Esophagus squamous epithelium (tissue), 5 donors: ENCODE measurements at places on chromosomes 6 and 20.

GRCh38 chr20:22502731-22503191, 81.6 kb downstream of the FOXA2 start:
- no peak for DNase-seq

- no peak for DNase-seq
Measured at GRCh38 chr6:16302721-16303552, 64.5 kb downstream of the GMPR start.

DNA sequence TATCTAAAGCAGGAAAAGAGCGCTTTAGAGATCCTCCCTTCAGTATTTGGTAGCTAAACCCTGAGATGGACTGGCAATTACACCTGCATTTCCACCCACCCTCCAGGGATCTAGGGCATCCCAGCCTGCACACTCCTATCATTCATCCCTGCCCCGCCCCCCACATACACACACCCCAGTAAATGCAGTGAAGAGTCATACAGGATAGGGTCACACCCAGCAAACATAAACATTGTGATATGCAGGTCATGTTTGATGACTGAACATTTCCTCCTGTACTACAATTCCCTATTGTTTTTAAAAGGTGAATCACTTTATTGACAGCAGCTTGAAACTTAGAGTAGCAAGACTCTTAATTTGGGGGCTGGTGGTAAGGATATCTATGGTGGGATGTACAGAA, 112.9 kb downstream of the FOXO3 start:
- DNase-seq: no peak

DNA sequence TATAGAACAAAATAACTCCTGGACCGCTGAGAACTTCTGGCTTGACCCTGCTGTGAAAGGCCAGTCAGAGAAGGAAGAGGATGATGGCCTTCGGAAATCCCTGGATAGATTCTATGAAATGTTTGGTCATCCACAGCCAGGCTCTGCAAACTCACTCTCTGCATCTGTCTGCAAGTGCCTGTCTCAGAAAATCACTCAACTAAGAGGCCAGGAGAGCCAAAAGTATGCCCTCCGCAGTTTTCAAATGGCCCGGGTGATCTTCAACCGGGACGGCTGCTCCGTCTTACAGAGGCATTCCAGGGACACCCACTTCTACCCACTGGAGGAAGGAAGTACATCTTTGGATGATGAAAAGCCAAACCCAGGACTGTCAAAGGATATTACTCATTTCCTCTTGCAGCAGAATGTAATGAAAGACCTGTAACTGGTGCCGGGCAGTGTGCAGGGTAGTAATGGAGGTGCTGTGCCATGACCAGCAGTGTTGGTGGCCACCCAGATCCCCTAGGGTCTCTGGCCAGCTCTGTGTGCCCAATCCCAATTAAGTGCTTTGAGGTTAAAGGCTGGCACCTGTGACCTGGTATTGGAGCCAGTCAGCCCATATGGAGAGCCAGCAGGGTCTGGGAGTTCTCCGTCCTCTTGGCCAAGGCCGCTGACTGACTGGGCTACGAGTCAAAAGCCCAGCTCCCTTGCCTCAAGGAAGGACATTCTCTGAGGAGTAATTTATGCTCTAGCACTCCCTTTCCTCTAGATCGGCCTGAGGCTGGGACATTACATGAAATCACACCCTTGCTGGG, 87.1 kb downstream of the TRMT6 start:
- no peak for DNase-seq

DNA sequence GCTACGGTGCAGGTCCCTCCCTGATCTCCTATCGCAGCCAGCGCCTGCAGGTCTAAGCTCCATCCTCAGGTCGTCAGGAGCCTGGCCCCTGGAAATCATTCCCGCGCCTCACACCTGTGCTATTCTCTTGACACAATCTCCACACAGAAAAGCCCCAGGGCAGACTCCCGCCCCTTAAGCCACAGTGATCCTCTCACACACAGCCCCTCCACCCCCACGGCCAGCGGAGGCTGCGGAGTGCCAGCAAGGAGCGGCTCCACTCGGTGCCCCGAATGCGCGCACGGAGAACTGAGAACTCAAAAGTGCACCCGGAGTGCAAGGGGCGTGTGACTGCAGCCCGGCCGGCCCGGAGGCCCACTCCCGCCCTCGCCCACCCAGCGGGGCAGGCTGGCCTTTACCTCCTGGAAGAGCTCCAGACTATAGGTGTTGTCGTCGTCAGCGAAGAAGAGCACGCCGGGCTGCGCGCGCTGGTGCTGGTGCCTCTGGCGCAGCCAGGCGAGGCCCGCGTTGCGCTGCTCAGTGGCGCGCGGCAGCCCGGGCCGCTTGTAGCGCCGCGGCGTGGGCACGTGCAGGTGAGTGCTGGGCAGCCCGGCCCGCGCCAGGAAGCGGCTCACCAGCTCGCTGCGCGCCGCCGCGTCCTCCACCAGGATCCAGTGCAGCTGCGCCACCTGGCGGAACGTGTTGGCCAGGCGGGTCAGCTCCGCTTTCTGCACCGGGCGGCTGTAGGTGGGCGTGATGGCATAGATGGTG, 1.2 kb downstream of the B3GAT2 start:
- DNase-seq: peak; percentile 21

DNA sequence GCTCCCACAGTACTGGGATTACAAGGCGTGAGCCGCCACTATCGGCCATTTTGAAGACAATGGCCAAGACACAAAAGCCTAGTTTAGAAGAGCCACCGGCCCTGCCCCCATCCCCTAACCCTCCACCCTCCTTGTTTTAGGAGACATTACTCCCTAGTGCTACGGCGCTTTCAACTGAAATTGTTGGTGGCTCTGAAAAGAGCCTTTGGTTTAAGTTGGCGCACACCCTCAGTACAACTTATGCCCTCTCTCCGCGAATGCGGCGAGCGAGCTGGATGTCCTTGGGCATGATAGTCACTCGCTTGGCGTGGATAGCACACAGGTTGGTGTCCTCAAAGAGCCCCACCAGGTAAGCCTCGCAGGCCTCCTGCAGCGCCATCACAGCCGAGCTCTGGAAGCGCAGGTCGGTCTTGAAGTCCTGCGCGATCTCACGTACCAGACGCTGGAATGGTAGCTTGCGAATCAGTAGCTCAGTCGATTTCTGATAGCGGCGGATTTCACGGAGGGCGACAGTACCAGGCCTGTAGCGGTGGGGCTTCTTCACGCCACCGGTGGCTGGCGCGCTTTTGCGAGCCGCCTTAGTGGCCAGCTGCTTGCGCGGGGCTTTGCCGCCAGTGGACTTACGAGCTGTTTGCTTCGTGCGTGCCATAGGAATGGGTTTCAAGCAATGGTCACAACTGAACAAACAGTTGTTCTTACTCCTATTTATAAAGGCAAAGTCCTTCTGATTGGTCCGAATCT, 114.9 kb upstream of the BTN3A2 start:
- DNase-seq: no peak

- no peak for DNase-seq
Measured at GRCh38 chr6:116070616-116071389, 10.1 kb upstream of the FRK start.

GRCh38 chr6:46764961-46765360, 18.2 kb downstream of the ANKRD66 start:
- DNase-seq: no peak

DNA sequence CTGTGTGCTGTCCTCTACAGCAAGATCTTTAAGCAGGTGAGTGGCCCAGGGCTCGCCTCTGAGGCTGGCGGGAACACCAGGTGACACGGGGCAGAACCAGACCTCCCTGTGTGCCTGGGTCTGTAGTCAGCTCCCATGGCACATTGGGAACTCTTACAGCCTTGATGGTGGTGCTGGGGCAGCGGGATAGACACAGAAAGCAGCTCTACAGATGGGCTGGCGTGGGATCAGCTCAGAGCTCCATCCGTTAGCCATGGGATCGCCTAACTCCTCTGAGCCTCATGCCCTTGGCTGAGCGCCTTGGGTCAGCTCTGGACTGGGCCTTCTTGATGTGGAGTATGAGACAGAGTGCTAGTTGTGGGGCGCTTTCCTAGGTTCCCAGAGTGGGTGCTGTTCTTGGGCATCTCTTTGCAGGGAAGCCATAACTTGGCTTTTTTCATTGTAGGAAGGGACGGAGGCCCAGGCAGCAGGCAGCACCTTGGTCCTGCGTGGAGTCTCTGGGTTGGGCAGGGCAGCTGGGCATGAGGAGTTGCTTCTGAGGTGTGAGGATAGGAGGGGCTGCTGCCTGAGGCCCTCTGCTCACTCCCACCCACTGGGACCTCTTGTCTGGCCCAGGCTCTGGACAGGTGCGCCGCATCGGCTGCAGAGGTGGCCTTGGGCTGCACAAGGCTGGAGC, 51.3 kb downstream of the EFCAB8 start:
- no peak for DNase-seq

GRCh38 chr6:30149858-30150550, 11.0 kb downstream of the TRIM10 start:
- DNase-seq: no peak

DNA sequence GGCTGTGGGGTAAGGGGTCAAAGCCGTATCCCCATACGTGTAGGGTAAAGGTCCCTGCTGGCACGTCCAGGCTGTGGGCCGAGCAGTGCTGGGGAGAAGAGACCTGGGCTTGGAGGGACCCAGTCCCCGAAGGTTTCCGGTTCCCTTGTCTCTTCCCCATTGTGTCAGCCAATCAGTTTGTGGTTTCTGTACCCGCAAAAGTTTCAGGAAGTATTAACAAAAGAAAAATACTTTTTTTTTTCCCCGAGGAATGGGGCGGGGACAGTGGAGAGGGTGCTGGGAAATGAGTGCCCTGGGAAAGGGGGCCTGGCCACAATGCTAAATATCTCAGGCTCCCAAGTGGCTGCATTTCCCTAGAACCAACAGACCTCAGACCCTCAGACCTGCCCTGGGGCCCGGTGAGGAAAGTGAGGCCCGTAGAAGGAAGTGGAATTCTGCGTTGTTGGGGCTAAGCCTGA, 15.2 kb upstream of the AMD1 start:
- DNase-seq: no peak

DNA sequence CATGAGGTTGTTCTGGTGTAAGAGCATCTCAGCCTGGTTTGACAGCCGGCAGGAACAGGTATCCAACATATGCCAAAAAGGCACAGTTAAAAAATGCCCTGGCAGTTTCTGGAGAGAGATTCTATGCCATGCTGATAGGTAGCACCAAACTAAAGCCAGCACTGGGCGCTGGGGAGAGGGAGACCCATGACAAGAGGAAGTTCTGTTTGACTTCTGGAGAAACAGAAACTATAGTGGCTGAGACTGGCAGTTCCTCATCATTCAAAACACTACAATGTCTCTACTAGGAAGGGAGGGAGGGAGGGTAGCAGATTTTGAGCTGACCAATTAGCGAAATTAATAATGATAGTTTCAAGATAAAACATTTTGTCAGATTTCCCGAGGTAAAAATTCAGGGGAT, 174.1 kb downstream of the ADAT2 start:
- no peak for DNase-seq

DNA sequence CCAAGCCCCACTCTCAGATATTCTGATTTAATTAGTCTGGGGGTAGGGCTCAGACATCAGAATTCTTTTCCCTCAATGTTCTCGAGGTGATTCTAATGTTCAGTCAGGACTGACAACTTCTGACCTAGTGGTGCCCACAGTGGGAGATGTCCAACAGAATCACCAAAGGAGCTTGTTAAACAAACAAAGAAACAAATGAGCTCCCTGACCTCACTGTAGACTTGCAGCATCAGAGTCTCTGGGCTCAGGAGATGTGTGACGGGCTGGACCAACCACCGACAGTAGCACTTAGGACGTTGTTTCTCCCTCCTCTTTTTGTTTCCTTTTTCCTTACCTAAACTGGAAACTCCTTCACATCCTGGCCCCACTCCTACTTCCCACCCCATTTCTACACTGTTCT, 49.3 kb downstream of the CLIC5 start:
- no peak for DNase-seq

DNA sequence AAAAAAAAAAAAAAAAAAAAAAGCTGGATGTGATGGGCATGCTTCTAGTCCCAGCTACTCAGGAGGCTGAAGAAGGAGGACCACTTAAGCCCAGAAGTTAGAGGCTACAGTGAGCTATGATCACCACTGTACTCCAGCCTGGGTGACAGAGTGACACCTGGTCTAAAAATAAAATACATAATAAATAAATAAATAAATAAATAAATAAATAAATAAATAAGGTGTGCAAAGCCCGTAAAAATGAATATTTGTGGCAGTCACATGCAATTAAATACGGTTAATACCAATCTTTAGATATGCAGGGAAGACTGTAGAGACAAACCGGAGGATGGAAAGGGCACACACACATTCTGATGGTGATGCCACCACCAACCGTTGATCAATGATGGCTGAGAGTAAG, 26.2 kb downstream of the IL22RA2 start:
- DNase-seq: no peak

GRCh38 chr6:65760285-65760684, 53.3 kb upstream of the EYS start:
- DNase-seq: no peak

- no peak for DNase-seq
Measured at GRCh38 chr6:100948381-100949133, 67.4 kb upstream of the ASCC3 start.

DNA sequence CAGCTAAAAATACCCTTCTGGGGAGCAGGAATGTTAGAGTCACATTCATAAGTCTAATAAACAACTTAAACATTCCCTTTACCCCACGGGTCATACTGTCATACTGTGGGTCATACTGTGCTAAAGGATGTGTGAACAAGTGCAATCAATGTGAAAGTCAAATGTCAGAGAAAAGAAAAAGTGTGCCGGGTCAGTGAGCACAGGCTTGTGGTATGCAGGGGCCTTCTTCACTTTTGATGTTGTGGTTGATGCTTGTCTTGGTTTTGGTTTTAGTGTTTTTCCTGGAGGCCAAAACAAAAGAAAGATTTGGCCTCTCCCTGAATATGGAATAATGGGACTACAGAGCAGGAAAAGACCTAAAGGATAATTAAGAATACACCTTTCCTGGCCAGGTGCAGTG, 267.9 kb upstream of the PLN start:
- no peak for DNase-seq

- DNase-seq: no peak
Measured at GRCh38 chr6:85360794-85361642, 88.9 kb upstream of the NT5E start.

- DNase-seq: no peak
Measured at GRCh38 chr6:45548657-45549515, 171.2 kb upstream of the SUPT3H start.

- no peak for DNase-seq
Measured at GRCh38 chr6:150112233-150112632, 30.6 kb upstream of the PPP1R14C start.

- no peak for DNase-seq
Measured at GRCh38 chr6:17705428-17705777, 1.3 kb downstream of the NUP153 start.

- no peak for DNase-seq
Measured at GRCh38 chr20:14647016-14647415, 309.6 kb upstream of the FLRT3 start.
